ENCODE measurements at places on chromosomes 3 and 15.

GRCh38 chr15:70074380-70074779 is 23.3 kb downstream of the TLE3 start:
- DNase-seq = no peak

DNA sequence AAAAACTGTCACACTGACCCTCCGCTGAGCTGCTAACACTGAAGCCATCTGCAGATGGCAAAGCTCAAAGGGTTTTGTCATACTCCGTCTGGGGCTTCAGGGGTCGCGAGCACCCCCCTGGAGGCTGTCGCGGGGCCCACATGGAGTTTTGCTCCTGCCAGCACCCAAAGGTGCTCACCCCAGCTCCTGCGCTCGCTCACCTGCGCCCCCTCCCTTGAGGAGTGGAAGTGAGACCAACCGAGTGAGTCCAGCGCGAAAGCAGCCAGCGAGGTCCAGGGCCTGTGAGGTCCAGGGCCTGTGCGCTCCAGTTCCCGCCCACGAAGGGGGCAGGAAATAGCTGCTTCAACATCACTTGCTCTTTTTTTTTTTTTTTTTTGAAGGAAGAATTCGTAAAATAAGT is 208.5 kb downstream of the ROBO2 start:
- no peak for DNase-seq

DNA sequence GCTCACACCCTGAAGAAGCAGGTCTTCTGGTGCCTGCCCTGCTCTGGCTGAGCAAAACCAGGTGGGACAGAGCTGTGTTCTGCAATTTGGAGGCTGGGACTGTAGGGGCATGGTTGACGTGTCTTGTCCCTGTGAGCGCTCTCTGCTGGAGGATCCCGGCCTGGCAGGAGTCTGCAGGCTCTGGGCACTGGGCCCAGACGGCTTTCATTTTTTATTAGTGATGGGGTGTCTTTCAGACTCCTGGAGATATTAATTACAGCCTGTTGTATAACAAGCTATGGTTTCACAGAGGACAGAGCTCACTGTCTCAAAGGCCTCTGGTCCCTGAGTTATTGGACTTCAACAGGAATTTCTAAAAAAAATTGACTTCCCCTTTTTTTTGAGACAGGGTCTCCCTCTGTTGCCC is 29.5 kb upstream of the ZNF710 start:
- no peak for DNase-seq

- DNase-seq = no peak
These were observed 75.1 kb downstream of the STAC start for GRCh38 chr3:36455406-36455805.

- DNase-seq = no peak
These were observed 495 bp upstream of the COL7A1 start for GRCh38 chr3:48595526-48596121.

- no peak for DNase-seq
These were observed 2.3 kb upstream of the VPS18 start for GRCh38 chr15:40891810-40892446.

Measured in activated CD4-positive, CD25-positive, alpha-beta regulatory T cell treated with anti-CD3 and anti-CD28 coated beads, Interleukin-2, amount 50 U/mL, for 16 hours (primary cell).